IgD-negative memory B cell (primary cell): ENCODE measurements at places on chromosomes 3 and 15. TPM values are rescaled to one million over a fixed set of nuclear protein-coding genes. Genes with fewer than 3 reads are reported as not detected.

ARL14 gene
- 1.4 TPM for polyA plus RNA-seq

ATP8B4 gene
- polyA plus RNA-seq = not detected

RBP2 gene
- polyA plus RNA-seq = not detected

SENP5 gene
- 11.7 TPM for polyA plus RNA-seq

ASB14 gene
- 0.53 TPM for polyA plus RNA-seq
